Mesothelial cell of epicardium (in vitro differentiated cells): ENCODE measurements at places on chromosomes 1 and 21. TPM values are rescaled to one million over a fixed set of nuclear protein-coding genes. Genes with fewer than 3 reads are reported as not detected.

The CDC20 gene
- 32.0 to 33.4 TPM (median 32.4 TPM) in 3 replicates for total RNA-seq

The ELAPOR1 gene
- total RNA-seq, result 0.34 to 0.86 TPM (median 0.80 TPM) in 3 replicates

The HES3 gene
- not detected in 3 replicates for total RNA-seq

The SDC3 gene
- total RNA-seq, result 43.2 to 46.7 TPM (median 43.3 TPM) in 3 replicates

The ZMYND12 gene
- total RNA-seq, result 0.54 to 0.91 TPM (median 0.76 TPM) in 3 replicates

The GPR25 gene
- 0.25 TPM in 1 of 3 replicates, not detected in the others for total RNA-seq

The CZIB gene
- 52.6 to 61.0 TPM (median 55.2 TPM) in 3 replicates for total RNA-seq

The FCRL1 gene
- total RNA-seq, result not detected in 3 replicates

The LCE1F gene
- total RNA-seq, result not detected in 3 replicates

The LORICRIN gene
- total RNA-seq, result not detected in 3 replicates

The ATAD3C gene
- 2.2 to 3.9 TPM (median 2.9 TPM) in 3 replicates for total RNA-seq

- DNase-seq, result no peak
These were observed 93.1 kb downstream of the MIS18A start for GRCh38 chr21:32185726-32186125.

DNA sequence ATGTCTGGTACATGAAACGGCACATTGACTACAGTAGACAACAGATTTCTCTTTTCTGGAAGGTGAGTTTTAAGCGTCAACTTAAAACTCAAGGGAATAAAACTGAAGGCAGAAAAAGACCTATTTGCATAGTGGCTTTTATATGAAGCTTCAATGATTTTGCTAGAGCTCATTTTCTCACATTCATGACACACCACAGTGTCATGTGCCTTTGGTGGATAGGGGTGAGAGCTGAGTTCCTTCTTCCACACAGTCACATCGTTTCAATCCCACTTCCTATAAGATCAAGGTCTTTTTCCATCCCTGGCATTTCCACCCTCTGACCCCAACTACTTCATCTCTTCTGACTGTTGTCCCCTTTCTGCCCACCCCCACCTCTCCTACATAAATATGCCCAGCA, 31.0 kb downstream of the IL12RB2 start:
- no peak for DNase-seq

GRCh38 chr1:102693345-102693744, 415.0 kb downstream of the COL11A1 start:
- no peak for DNase-seq

GRCh38 chr1:43531107-43531905, 623 bp downstream of the PTPRF start:
- peak; percentile 43 for DNase-seq

DNA sequence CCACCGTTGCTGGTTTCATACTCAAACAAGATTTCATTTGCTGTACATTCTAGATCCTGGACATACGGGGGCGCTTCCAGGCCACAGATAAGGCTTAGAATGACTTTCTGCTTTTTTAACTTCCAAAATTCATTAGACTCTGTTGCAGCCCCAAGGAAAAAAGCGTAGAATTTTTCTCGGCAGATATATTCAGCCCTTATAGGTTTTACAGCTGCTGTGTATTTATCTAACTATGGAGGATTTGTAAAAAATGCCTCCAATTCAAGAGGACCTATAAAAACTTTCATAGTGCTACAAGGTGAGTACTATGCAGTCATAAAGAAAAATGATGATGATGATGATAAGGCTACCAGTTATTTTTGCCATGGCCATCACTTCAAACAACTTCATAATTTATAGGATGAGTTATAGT, 51.6 kb downstream of the SLC30A10 start:
- no peak for DNase-seq

- DNase-seq, result no peak
These were observed 222.8 kb downstream of the TTLL7 start for GRCh38 chr1:83775977-83776603.

- DNase-seq, result no peak
These were observed 17.0 kb upstream of the IGSF21 start for GRCh38 chr1:18090636-18091035.

DNA sequence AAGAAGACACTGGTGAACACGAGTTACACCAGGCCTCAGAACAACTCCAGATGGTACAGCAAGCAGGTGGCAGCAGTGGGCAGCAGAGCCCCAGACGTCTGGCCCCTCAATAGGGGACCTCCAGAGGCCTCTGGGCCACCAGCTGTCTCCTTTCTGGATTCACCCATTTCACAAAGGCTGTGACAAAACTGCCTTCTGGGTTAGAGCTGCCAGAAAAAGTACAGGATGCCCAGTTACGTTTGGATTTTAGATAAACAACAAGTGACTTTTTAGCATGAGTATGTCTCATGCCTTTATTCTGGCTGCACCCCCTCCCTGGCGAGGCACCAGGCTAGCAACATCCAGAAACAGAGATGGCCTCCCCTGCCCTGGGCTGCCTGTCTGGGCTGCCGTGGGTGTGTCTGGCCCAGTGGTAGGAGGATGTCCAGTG, 30.1 kb downstream of the ITPKB start:
- no peak for DNase-seq

DNA sequence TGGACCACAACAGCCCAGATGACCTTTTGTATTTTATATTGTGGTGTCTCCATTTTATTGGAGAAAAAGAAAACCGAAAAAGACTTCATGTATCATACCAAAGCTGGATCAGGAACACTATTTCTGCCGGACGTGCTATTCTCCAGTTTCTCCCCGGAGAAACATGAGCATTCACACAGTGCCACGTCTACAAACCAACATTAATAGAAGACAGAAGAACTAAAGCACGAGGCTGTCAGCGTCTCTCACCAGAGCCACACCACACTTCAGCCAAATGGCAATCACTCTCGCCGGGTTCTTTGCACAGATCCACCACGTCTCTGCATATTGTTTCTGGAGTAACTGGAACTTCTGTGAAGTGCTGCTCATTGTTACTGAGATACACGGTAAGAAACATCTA, 24.8 kb downstream of the TP53BP2 start:
- DNase-seq, result no peak

GRCh38 chr1:215185067-215185620, 102.6 kb downstream of the KCNK2 start:
- DNase-seq, result no peak

DNA sequence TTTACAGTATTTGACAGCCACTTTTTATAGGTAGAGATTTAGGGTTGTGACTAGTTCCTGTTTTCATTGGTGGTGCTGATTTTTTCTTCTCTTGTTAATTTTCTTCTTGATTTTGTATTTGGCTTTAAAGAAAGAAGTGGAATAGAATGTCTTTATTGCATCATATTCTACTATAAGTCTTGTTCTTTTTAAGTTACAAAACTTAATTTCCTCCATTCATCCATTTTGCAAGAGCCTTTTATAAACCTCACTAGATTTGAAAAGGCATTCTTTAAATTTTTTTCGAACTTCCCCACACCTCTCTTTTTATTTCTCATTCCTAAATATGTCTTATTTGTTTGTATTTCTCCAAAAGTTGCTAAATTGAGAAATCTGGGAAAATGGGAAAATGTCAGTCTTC, 1368.6 kb upstream of the ADGRL4 start:
- no peak for DNase-seq

- no peak for DNase-seq
These were observed 1288.3 kb upstream of the B3GALT2 start for GRCh38 chr1:194474701-194475100.

DNA sequence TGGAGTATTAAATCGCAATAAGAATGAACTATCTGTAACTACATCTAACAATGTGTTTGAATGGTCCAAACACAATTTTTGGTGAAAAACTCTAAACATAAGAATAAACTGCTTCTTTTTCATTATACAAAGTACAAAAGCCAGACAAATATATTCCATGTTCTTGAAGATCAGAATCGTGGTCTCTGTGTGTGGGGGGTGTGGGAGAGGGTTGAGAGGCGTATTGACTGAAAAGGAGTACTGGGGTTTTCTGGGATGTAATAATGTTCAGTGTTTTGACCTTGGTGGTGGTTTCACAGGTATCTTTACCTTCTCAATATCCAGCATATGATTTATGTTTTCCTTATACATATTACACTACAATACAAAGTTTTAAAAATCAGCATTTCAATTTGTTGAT, 764 bp upstream of the CFH start:
- no peak for DNase-seq

DNA sequence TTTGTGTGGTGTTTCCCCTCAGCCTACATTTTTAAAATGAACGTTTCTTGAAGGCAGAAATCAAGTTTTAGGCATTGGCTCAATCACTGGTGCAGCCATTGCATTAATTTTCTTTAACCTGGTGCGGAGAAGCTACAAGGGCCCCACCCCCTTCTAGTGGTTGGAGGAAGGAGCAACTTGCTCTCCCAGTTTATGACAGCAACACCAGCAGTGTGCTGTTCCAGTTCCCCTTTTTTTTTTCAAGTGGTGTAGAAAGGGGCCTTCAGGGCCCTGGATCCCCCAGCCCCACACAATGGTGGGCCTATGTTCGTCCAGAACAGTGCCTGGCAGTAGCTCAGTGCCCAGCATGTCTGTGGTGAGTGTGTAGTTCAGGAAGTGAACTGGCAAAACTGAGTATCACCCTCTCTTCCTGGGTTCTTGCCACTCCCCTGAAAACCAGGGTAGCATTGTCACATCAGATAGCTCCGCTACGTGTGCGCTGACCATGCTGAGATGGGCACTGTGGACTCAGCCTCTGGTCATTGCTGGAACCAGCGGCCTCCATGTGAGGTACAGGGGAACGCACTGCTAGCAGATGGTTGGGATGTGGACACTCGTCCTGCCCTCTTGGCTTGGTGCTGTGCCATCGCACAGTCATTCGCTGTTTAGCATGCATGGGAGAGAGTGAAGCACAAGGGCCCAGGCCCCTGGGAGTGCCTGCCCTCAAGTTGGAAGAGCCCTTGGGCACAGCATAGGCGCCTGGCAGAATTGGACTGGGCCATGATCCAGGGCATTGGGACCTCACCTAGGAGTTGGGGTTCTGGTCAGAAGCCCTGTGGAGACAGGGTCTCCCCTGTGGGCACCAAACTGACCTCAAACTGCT, 7.2 kb downstream of the ARF1 start:
- DNase-seq, result no peak

DNA sequence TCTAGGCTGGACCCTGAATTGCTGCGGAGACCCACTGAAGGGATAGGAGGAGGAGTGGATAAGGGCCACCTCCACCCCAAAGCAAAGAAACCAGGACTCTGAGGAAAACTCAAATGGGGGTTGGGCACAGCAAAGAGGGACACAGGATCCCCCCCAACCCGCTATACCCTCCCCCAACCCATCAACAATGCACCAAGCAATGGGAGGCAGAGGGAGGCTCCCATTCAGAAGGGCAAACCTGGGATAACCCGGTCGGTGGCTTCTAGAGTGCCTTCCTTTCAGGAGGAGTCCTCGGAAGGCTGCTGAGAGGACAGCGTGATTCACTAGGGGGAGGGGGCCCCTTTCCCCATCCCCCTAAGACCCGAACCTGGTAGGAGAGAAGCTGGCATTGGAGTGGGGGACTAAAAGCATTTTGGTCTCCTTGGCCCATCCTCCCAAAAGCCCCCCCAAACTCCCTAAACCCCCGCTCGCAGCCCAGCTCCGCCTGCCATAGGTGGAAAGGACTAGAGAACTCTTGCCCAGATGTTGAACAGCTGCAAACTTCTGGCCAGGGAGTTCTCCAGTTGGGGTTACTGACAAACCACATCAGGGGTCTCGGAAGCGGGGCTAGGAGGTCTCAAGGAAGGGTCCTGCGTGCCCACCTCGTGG, 1.3 kb downstream of the MEF2D start:
- no peak for DNase-seq

- peak; percentile 91 for DNase-seq
These were observed 18.3 kb upstream of the SERINC2 start for GRCh38 chr1:31394584-31395193.

- no peak for DNase-seq
These were observed 16.9 kb downstream of the TENT5C start for GRCh38 chr1:117622726-117623125.

GRCh38 chr21:34166468-34166867, 93.1 kb downstream of the MRPS6 start:
- no peak for DNase-seq

GRCh38 chr1:86084998-86085397, 71.6 kb downstream of the COL24A1 start:
- no peak for DNase-seq

DNA sequence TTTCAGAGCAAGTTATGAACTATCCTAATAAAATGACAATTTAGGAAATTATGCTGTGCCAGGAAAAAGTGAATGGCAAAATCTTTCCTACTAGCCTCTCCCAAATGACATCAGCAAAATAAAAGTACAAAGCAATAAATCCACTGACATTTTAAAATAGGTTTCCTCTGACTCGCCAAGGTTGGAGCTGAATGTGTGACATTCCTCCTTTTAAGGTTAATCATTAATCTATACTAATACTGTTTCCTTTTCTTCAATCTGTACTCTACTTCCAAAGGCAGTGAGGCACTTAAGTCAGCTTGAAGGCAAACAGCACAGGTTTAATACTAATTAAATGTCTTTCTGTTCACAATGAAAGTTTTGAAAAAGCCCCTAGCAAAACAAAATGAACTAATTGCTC, 15.7 kb downstream of the RNF19B start:
- no peak for DNase-seq

DNA sequence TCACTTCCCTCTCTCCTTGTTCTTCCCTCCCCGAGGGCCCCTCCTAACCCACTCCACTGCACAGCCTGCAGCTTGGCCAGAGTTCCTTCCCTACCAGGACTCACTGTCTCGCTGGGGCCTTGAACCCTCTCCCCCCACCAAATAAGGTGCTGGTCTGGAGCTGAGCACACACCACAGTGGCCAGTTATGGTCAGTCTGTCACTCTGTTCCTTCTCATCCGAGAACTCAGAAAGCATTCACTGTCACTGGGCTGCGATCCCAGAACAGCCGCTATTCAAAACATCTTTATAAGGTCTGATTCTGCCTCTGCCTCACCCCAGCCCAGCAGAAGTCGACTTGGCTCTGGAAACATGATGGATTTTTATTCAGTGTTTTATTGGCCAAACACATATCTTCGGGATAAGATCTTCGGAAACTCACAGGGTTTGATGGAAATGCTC, 19.8 kb upstream of the LBR start:
- DNase-seq, result no peak

DNA sequence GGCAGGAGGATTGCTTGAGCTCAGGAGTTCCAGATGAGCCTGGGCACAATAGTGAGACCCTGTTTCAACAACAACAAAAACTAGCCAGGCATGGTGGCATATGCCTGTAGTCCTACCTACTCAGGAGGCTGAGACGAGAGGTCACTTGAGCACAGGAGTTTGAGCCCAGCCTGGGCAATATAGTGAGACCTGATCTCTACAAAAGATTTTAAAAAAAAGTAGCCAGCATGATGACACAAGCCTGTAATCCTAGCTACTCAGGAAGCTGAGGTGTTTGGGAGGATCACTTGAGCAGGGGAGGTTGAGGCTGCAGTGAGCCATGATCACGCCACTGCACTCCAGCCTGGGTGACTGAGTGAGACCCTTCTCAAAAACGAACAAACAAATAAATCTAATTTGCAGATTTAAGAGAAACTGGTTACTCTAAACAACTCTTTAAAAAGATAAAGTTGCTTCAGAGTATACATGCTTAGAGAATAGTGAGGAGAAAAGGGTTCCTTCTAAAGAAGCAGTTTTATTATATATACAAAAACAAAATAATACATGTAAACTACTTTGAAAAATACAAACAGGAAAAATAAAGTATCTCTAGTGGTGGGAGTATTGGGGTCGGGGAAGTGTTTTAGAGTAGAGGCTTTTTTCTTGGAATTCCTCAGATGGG, 88.4 kb downstream of the ADCY10 start:
- no peak for DNase-seq
